ENCODE measurements at places on chromosomes 1 and 21.

DNA sequence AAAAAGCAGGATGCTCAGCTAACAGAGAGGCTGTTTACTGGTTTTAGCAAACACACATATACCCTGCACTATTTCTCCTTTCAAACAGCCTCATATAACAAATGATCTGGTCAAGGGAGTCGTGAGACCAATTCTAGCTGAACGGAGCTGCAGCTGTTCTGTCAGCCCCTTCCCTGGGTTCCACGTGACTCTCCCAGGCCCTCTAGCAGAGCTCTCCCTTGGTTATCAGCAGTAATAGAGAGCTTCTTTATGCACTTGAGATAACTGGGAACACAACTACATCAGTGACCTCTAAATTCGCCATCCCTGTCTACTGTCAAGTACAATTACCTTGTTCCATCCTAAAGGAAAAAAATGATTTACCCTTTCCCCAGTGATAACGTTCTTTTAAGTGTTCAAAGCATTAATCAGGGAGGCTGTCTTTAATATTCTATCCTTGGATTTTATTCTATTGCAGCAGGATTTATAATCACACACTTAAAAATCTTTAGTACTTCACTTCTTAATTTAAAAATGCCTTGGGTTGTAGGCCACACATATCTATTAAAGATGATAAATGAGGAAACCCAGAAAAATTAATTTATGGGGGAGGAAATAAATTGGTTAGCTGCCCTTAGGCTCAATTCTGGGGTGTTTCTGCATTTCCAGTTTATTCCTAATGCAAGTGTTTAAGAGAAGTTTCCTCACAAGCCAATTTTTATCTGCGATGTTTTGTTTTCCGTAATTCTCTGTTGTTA lies 28.2 kb downstream of the PTGER3 start:
- no peak for DNase-seq

DNA sequence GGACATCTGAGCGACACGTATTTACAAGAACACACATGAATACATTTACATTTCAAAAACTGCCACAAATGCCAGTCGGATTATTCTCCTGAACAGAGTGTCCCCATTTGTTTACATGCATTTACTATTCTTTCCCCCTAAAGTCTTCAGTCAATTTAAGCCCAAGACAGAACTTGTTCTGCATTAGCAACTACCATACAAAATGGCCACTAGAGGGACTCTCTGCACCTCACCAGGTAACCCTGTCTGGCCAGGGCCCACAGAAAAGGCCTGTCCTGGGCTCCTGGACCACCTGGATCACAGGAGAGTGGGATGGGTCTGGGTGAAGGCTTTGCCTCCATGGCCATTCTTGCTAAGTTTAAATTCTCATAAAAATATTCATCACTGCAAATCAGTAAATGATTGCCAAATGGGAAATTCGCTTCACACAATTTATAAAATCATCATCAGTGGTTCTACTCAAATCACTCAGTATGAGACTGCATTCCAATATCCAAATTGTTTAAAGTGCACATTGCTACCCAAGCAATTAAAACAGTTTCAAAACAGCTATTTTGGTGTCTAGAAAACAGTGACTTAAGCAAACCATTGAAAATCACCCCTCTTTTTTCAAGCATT lies 12.5 kb upstream of the GUCA2A start:
- no peak for DNase-seq

- no peak for DNase-seq
Observed at GRCh38 chr1:81414488-81415015, 386.2 kb upstream of the ADGRL2 start.

DNA sequence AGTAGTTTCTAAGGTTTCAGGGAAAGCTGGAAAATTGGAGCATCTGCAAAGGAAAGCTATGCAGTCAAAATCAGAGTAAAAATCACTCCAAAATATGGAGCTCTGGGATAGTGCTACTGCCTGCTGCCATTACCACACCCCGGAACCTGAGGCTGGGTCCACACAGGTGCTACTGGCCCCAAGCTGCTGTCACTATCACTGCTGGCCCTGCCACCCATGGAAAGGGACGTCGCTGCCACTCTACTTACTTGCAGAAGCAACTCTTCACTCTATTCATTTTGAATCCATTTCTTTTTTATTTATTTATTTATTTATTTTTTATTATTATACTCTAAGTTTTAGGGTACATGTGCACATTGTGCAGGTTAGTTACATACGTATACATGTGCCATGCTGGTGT lies 60.3 kb upstream of the RGS18 start:
- DNase-seq = no peak

DNA sequence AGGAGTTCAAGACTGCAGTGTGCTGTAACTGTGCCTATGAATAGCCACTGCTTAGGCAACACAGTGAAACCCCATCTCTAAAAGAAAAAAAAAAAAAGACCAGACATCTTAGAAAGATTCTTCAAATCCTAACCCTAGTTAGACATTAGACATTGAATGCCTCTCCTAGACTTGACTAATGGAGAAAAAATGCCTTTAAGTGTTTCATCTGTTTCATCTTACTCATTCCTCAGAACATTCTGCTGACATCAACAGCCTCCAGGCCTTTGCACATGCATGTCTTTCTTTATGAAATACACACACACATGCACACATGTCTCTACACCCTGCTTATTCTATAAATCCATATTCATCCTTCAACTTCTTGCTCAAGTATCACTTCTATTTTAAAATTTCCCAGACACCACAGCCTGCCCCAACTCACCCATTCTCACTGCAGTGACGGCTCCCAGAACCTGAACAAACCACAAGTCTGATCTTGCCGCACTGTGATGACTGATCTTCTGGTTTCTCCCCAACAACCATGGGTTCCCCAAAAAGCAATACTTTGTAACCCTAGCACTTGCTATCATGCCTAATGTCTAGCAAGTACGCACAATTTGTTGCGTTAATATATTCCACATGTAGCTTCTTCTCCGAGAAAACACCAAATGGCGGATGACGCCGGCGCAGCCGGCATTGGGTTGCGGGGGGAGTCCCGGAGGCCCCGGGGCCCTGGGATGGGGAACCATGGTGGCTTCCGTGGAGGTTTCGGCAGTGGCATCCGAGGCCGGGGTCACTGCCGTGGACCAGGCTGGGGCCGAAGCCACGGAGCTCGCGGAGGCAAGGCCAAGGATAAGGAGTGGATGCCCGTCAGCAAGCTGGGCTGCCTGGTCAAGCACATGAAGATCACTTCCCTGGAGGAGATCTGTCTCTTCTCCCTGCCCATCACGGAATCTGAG lies 37.4 kb downstream of the LRRC52 start:
- no peak for DNase-seq

DNA sequence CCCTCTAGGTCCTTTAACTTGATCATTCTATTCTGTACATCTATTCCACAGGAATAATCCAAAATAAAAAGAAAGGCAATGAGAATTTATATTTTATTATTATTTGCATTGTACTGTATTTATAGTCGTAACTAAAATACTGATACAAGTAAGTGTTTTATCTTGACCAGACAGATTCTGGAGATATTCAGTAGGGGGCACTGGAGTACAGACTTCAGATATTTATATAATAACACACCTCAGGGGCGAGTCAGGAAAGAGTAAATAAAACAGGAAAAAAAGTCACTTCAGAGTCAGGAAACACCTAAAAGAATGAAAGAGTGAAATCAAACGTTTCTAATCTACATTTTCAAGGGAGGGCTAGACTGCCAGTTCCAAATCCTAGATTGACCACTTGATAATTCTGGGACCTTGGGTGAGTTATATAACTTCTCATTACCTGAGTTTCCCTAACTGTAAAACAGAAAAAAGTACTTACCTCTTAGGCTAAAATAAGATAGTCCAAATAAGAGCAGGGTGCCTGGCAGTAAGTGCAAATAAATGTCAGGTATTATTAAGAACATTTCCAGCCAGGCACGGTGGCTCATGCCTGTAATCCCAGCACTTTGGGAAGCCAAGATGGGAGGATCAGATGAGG lies 31.1 kb upstream of the MTF1 start:
- no peak for DNase-seq

GRCh38 chr1:36365381-36365780 lies 20.3 kb downstream of the STK40 start:
- DNase-seq = no peak

GRCh38 chr1:215132156-215132555 lies 49.6 kb downstream of the KCNK2 start:
- no peak for DNase-seq

- no peak for DNase-seq
Observed at GRCh38 chr1:246875041-246876026, 56.4 kb downstream of the AHCTF1 start.

DNA sequence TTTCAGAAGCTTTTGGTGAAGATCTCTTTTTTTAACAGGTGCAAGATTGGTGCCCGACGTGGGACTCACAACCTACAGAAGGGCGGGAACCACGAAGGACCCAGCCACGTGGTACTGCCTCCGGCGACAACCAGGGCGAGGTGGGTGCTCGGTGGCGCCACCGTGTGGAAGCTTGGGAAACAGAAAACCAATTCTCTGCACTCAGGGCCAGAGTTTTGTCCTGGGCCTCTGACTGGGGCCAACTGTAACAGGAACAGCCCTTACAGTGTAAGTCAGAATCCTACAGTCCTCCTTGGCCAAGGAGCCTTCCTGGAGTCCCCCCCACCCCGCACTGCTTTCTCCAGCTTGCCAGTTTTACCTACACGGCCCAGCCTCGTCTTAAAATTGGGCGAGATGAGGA lies 11.6 kb upstream of the S100A7A start:
- peak; percentile 19 for DNase-seq

DNA sequence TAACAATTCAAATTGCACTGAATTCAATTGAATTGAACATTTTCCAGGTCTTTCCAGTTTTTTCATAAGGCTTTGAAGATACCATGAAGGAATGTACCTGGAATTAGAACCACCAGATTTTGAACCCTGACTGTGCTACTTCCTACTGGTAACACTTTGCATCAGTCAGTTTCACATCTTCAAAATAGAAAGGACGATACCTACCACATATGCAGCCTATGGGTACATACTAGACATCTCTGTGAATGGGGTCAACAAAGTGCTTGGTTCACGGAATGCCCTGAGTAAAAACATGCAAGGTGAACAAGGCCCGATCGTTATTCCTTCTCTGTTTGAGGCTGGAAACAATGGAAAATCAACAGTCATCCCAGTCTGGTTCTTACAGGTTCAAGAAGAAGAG lies 41.2 kb upstream of the WLS start:
- no peak for DNase-seq

Measured in effector memory CD4-positive, alpha-beta T cell (primary cell).